ENCODE measurements at places on chromosomes 1 and 21. TPM values are rescaled to one million over a fixed set of nuclear protein-coding genes. Genes with fewer than 3 reads are reported as not detected.

SMIM12 gene
- total RNA-seq: 28.9 TPM

NBPF11 gene
- 11.4 TPM for total RNA-seq

LEFTY2 gene
- total RNA-seq: 0.23 TPM

HES2 gene
- total RNA-seq: 0.09 TPM

OR13G1 gene
- not detected for total RNA-seq

KRTAP13-2 gene
- not detected for total RNA-seq

PERM1 gene
- 0.35 TPM for total RNA-seq

All from mucosa of gallbladder (tissue), 1 donor.